ENCODE measurements at places on chromosomes 7 and 10.

DNA sequence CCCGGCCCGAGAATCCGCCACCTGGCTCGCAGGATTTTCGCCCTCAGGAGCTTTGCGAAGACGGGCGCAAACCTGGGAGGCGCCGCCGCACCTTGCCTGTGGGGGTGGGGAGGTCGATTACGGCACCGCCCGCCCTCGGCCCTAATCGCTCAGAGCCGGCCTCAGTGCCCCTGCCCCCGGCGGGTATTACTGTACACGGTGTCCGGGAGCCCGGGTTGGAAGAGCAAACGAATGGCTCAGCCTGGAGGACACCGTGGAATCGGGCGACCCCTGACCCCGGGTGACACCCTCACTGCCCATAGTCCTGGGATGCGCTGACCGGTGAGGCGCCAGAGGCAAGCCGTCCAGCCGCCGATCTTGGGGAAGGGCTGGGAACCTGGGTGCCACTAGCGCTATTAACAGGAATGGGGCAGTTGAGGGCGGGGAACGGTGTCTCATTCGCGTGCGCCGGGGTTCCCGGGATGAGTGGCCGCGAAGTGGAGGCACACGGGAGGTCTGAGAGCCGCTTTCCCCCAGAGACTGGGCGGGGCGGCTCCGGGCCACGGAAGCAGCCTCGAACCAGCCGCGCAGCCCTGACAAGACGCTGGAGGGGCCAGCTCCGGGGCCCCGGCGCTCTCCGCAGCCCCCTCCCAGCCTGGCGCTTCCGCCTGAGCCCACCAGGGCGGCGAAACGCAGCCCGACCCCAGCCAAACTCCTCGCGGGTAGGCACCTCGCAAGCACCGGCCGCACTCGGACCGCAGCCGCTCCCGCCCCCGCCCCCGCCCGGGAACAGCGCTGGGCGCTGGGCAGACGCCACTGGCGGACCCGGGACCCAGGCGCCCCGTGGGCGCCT lies 167.5 kb downstream of the NRF1 start:
- DNase-seq, result peak; percentile 56

GRCh38 chr7:116210345-116211005 lies at the start of gene TES:
Gene TES, plus strand, starts transcription at chr7:116210539. Its CDS starts 169 bp downstream, at chr7:116210708.
- DNase-seq, result peak; percentile 68

GRCh38 chr7:51038573-51038972 lies 255.9 kb upstream of the GRB10 start:
- DNase-seq, result no peak

DNA sequence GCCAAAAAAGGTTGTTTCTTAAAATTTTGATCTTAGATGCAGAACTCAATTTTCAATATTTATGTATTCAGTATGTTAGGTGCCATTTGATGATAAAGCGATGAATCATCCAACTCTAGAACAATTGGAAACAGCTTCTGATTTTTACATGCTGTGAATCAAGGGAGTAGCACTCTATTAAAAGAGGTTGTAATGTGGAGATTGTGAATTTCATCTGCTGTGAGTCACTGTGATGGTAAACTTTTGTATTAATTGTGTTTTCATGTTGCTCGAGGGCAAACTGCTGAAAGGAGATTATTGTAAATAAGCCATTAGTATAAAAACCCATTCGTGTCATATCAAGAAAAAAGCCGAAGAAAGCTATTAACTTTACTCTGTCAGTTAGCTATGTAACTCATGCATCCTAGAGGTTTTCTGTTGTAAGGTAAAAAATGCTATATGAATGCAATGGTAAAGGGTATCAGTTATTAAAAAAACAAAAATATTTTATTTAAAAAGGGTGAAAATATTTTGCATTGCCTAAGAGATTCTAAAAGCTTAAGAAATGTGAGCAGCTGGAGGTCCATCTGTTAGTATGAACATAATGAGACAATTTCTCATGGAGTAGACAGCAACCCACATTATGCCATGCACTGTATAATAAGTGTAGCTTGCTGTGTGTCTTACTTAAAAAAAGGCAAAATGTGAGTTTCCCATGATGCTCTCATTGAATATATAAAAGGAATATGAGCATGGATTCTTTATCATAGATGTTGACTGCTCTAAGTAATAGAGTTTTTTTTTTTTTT lies 511.0 kb upstream of the PCDH15 start:
- no peak for DNase-seq

DNA sequence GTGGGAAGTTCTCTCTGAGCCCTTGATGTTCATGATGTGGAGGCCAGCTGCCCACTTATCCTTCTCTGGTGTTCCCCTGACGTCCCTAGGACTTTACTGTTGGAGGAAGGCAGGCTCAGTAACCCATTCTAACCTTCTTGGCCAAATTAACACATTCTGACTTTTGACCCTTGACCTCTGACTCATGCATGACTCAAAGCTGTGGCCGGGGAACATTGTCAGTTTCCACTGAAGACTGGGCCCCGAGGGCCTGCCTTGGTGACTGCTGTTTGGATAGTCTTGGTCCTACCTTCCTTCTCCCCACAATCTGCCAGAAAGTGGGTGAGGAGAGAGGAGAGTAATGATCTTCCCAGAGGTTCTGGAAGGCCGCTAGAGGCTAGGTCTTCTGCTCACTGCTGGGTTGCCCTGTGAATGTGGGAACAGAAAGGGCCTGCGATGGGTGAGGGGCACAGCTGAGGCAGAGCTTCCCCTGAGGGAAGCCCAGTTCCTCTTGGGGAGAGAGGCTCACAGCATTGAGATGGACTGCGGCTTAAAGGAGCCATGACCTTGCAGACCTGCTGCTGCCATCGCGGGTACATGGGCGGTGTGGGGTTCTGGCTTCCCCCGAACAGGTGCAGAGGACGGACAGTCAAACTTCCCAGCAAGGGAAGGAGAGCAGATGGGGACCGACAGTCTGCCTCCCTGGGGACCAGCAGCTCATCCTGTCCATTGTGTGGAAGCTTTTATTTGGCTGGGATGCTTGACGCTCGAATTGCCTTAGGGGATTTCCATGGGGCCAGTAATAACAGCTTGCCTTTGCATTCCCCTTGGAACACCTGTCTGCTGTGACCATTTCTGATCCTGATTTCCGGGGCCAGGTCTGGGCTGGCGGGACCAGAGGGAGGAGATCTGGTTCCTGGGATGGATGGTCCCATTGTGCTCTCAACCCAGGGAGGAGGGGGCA lies 43.8 kb downstream of the ADAMTS14 start:
- DNase-seq, result peak; percentile 27

- no peak for DNase-seq
Observed at GRCh38 chr7:41855798-41856197, 152.9 kb upstream of the INHBA start.

GRCh38 chr10:130463104-130463875 lies 327.1 kb downstream of the GLRX3 start:
- DNase-seq, result no peak

- no peak for DNase-seq
Observed at GRCh38 chr10:124735491-124736286, 8.5 kb downstream of the FAM53B start.

- DNase-seq, result no peak
Observed at GRCh38 chr10:61629576-61629975, 33.2 kb upstream of the CABCOCO1 start.

DNA sequence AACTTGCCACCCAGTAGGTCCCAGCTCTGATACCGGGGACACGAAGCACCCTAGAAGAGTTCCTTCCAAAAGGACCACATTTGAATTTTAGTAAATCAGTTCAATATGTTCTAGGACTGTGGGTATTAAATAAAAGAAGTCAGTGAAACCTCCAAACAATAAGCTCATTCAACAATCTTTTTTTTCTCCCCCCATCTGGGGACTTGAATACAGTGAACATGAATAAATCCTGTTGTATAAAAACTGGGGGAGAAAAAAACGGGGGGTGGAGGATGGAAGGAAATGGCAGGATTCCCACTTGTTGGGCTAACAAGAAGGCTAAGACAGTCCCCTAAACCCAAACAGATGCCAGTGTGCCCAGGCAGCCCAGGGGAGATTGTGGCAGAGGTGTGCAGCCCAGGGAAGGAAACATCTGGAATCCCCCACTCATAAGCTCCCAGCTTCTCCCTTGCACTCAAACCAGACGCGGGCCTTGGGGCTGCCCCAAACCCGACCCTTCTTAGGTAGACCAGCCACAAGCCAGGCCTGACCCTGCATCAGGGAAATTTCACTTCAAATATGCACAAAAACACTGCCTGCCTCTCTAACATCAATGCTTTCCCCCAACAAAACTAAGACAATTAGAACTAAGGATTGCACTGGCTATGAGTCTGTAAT lies 8.8 kb downstream of the AFAP1L2 start:
- no peak for DNase-seq

Measured in RKO (cell line).